ENCODE measurements at places on chromosomes 11 and 22.

- peak; percentile 3 for DNase-seq
Measured at GRCh38 chr22:23534851-23535717, 45.0 kb downstream of the IGLL1 start.

- DNase-seq: no peak
Measured at GRCh38 chr11:36453678-36454077, 56.4 kb downstream of the TRAF6 start.

GRCh38 chr11:26839911-26840698, 118.2 kb upstream of the SLC5A12 start:
- no peak for DNase-seq

GRCh38 chr11:32960553-32961164, 55.0 kb upstream of the DEPDC7 start:
- no peak for DNase-seq

DNA sequence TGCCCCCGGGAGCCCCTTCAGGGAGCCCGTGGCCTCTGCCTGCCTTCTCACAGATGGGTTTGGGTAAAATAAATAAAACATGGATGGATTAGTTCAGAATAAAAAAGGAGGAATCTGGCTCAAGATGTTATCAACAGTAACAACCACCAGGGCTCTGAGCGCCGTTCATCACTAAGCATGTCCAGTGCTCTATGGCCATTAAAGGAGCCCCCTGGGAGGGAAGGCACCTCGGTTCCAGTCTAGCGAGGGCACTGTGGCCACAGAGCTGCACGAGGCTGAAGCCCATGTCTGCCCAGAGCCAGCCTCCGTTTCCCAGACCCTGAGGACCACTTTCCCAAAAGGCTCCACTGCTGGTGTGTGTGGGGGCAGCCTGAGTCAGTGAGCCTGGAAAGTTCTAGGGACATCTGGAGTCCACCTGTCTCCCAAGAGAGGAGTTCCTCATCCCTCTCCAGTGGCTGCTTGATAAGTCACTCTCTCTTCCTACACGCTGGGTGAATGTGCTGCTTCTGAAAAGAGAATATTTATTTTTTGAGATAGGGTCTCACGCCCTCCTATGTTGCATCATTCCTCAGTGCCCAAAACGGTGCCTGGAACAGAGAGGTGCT, 614.6 kb downstream of the TBC1D22A start:
- no peak for DNase-seq

DNA sequence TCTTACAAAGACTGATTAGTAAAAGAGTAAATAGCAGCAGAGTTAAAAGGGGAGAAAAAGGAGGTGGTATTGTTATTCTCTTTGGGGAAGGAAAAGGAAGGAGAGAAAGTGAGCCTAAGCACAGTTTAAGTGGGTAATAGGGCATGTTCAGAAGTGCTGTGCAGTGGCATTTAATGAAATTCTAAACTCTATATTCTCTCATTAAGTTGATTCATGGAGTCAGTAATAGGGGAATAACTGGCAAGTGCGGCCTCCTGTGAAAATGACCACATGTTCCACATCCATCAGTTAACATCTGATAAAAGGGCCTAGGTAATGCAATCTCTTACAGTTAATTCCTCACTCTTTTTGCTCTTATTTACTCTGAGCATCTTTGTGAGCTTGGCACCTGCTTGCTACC, 516.7 kb downstream of the JRKL start:
- no peak for DNase-seq

- no peak for DNase-seq
Measured at GRCh38 chr11:64113462-64113780, 52.5 kb downstream of the MACROD1 start.

DNA sequence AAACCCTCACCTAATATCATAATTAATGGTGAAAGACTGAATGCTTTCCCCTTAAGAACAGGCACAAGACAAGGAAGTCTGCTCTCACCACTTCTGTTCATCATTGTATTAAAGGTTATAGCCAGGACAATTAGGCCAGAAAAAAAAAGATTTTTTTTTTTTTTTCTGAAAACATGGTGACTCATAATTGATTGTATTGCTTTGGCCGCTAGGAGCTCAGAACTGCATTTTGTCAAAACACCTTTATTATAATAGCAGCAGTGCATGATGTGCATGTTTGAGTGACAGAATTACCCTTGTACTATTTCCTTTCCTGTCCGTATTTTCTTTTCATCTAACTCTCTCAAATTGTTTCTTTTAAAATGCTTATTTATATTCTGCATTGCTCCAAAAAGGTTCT, 98.1 kb downstream of the RNF169 start:
- no peak for DNase-seq
